Naive B cell (primary cell): ENCODE measurements at places on chromosomes 12 and 14.

DNA sequence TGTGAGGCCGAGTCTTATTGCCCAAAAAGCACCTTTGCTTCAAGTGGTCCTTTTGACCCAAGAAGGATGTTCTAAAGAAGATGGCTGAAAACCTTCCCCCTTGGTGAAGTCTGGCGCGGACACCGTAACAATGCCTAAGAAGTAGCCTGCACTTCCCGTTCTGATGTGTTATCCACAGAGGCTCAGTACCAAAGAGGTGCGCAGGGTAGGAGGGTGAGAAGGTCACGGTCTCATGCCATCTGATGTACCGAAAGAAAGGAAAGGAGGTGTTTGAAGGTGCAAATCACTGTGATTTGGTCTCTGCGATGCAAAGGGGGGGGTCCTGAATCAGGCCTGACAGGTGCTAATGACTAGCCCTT, 9.9 kb downstream of the PEBP1 start:
- DNase-seq, result no peak

DNA sequence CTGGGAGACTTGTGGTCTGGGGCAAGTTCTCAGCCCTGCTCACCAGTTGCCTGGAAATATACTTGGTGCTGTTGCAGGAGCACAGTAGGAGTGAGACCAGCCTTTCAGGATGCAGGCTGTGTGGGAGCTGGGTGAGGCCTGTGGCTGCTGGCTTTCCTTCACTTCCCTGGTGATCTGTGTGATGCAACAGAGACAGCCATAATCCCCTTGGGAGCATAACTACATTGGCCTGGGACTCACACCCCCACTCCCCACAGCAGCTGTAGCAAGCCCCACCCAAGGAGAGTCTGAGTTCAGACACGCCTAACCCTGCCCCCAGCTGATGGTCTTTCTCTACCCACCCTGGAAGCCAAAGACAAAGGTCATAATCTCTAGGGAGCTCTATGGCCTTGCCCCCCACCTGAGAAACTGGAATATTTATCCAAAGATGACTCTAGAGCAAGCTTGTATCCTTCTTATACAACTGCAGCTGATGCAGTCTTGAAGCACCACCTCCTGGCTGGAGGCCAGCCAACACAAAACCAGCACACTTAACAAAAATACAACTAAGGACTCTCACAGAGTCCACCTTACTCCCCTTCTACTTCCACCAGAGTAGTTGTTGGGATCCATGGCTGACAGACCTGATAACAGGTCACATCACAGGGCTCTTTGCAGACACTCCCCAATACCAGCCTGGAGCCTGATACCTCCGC, 190.4 kb upstream of the CPNE8 start:
- no peak for DNase-seq

GRCh38 chr14:67260965-67261364, 19.7 kb downstream of the PALS1 start:
- no peak for DNase-seq

- no peak for DNase-seq
Measured at GRCh38 chr14:61420326-61420725, 98.9 kb downstream of the PRKCH start.

DNA sequence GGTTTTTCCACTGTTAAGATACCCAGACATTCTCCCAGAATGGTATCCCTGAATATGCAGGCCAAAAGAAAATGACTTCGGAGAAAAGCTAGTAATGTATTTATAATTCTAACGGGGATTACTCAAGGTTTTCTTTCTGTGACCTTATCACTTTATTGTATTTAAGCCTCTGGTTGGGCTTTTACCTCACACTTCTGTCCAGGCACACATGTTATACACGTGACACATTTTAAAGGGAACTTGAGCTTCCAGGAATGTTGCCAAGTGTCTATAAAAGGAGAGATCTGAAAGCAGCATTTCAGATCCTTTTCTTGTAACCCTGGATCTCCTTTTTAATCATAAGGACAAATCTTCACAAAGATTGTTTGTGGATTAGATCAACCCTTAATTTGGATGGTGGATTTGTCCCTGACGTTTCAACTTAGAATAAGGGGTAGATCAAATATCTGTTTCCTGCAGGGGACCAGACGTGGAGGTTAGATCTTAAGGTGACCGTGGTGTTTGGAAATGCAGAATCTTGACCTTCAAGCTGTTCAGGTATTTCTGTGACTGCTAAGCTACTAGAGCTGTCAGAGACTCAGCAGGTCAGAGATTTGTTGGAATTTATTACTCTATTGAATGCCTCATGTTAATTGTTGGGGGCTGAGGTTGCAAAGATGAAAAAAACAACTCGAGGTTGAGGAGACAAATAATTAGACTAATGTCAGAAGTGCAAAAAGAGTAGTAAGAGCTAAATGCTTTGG, 1.5 kb downstream of the CIPC start:
- no peak for DNase-seq

- no peak for DNase-seq
Measured at GRCh38 chr12:117035287-117035686, 63.9 kb downstream of the TESC start.

- DNase-seq, result no peak
Measured at GRCh38 chr12:70482764-70483163, 116.7 kb downstream of the KCNMB4 start.

- no peak for DNase-seq
Measured at GRCh38 chr14:94673781-94674231, 61.6 kb downstream of the SERPINA3 start.

GRCh38 chr14:61621444-61621843, 73.9 kb upstream of the HIF1A start:
- DNase-seq, result no peak

DNA sequence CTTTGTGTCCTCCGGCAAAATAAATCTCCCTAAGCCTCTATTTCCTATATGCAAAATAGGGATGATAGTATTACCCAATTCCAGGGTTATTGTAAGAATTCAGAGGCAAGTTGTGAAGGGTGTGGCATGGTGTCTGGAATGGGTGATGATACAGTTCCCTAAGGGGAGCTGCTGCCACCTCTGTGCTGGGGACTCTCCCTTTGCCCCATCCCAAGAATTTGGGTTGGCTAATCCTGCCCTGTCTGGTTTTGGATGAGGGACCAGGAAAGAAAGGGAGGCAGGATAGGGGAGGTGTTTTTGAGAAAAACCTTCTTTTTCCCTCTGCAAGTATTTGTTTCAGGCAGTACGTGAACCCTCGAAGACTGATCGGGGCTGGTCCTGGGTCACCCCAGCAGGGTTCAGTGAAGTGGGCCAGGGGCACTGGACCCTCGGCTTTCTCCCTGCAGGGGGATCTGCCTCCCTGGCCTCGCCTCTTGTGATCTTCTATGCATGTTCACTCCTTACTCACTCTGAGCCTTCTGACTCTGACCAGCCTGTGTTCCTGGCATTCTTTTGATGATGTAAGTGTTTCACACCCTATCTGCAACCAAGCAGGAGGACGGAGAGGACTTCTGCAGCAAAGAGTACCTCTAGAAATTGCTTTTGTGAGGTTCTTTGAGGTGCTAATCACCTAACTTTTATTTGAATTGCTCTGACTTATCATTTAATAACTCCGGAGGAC, 60.8 kb downstream of the RASSF3 start:
- DNase-seq, result no peak

GRCh38 chr12:4143896-4144295, 129.7 kb upstream of the CCND2 start:
- no peak for DNase-seq

DNA sequence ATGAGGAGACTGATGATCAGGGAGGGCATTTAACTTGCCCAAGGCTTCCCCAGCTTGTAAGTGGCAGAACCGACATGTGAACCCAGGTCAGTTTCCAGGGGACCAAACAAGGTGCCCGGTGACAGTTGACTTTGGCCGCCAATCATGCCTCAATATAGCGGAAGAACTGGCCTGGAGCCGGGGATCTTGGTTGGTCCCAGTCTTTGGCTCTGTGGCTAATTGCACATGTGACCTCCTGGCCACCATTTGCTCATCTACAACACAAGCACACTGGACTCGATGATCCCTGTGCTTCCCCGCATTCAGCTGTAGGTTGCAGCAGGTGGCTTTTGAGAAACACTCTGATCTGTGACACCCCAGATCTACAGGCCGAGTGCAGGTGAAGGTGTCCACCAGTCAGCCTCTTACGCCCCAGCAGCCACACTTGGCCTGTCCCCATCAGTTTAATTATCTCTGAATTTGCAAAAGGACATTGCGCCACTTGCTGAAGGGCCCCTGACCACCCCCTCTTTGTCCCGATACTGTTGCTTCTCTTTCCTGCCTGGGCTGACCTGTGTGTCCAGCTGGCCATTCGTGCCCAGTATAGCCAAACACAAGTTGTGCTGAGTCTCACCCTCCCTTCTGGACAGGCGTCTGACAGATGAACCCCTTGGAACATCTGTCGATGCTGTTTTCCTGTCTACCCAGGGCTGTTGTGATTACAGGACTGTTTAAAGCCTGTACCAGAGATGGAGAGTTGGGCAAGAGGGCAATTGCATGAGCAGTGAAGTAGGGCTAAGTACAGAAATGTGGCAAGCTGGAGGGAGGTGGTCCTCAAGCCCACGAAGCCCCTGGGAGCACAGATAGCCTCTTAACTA, 14.1 kb downstream of the ACACB start:
- no peak for DNase-seq

DNA sequence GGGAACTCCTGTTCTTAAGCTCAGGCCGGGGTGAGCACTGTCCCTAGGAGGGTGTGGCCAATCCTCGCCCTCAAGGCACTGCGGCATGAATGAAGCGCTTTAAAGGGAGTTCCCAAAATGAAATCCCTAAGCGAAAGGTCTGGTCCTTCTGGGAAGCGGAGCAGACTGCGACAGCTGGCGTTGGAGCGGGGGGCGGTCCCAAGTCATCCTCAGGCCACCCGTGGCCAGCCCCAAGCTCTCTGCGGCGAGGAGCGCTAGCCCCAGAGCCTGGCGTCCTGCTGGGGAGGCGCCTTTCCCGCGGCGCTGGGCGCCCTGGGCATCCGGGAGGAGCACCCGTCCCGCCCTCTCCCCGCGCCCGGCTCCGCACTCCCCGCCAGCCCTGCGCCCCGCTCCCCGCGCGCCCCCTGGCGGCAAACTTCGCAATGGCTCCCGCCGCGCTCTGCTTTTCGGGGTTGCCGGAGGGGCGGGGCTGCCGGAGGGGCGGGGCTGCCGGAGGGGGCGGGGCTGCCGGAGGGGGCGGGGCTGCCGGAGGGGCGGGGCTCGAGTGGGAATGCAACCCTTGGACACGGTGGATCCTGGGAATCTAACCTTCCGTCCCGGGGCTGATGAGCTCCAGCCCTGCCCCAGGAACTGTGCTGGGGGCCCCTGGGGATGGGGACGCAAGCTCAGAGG, 25.4 kb downstream of the ZBTB42 start:
- DNase-seq, result peak; percentile 89

DNA sequence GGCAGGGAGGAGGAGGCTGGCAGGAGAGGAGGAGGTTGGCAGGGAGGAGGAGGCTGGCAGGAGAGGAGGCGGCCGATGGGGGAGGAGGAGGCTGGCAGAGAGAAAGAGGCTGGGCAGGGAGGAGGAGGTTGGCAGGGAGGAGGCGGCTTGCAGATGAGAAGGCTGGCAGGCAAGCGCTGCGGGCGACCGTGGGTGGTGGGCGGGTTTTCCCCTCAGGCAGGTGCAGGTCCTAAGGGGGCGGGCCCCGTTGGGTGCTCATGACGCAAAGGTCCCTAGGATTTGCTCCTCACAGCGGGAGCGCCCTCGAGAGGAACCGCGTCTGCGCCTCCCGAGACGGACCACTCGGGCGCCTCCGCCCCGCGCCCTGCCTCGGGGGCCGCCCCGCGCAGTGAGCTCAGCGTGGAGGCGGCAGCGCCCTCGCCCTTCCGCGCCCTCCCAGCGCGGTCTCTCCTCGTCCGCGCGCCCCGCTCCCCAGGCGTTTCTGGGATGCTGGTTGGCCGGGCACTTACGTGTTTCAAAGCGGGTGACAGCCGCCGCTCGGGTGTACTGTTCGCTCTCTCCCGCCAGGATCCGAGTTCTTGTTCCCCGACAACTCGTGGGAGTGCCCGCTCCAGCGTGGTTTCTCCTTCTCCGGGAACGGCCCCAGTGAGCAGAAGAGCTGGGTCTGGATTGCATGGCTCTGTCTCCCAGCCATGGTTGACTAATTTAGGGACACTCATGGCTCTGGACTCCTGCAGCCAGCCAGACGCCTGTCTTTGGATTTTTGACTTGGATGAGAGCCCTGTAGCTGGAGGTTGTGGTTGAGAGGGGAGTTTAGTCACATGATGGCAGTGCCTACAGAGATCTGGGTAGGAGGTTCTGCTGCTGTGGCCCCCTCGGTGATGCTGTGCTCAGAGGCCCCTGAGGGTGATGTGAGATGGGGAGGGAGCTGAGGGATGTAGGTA, 64.1 kb upstream of the PPP4R3A start:
- DNase-seq, result peak; percentile 58

- no peak for DNase-seq
Measured at GRCh38 chr14:69711881-69712560, 54.9 kb upstream of the SRSF5 start.

DNA sequence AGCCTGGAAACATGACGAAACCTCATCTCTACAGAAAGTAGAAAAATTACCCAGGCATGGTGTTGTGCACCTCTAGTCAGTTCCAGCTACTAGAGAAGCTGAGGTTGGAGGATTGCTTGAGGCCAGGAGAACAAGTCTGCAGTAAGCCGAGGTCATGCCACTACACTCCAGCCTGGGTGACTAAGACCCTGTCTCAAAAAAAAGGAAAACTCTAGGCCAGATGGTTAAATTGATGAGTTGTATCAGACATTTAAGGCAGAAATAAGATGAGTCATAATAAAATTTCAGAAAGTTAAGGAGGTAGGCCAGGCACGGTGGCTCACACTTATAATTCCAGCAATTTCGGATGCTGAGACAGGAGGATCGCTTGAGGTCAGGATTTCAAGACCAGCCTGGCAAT, 10.7 kb downstream of the EIF2S1 start:
- DNase-seq, result no peak

DNA sequence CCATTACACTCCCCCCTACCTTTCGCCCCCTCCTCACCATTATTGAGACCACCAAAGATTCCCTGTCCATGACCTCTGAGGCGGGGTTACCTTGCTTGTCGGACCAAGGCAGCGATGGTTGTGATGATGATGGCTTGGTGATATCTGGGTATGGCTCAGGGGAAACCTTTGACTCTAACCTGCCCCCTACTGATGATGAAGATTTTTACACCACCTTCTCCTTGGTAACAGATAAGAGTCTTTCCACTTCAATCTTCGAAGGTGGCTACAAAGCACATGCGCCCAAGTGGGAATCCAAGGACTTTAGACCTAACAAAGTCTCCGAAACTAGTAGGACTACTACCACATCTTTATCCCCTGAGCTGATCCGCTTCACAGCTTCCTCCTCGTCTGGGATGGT, 350.2 kb downstream of the DIO2 start:
- DNase-seq, result no peak

- no peak for DNase-seq
Measured at GRCh38 chr12:80190001-80190400, 90.7 kb downstream of the OTOGL start.

GRCh38 chr14:31457665-31458659, 656 bp upstream of the DTD2 start:
- no peak for DNase-seq

DNA sequence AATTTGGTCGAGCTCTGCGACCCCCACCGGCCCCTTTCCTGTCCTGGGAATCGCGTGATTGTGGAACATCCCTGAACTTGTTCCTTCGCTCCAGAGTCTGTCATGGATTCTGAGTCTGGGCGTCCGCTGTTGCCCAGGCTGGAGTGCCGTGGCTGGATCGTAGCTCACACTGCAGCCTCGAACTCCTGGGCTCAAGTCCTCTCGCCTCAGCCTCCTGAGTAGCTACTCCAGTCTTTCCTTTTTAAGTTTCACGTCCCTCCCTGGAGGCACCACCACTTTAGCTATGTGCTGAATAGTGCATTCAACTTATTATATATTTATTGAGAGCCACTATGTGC, 698 bp downstream of the ACOT6 start:
- no peak for DNase-seq

GRCh38 chr12:1576410-1577241, 17.8 kb downstream of the FBXL14 start:
- no peak for DNase-seq

GRCh38 chr12:97758586-97758985, 296.0 kb downstream of the RMST start:
- DNase-seq, result no peak
